A673 (cell line): ENCODE measurements at places on chromosomes 7 and 10.

DNA sequence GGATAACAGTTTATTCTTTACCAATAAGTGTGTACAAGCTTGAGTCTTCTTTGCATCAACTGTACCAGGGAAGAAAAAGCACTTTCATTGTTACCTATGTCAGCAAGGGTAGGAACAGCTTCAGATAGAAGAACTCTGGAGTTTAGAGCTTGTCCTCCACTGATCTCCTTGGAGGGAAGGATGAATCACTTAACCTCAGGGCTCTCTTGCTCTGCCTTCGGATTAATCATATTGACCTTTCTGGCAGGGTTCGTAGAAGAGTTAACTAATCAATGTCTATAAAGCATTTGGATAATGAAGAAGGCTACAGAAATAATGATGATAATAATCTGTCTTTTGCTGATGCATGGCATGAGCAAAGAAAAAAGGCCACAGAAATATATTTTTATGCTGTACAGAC is 339.5 kb upstream of the TPK1 start:
- DNase-seq: no peak

DNA sequence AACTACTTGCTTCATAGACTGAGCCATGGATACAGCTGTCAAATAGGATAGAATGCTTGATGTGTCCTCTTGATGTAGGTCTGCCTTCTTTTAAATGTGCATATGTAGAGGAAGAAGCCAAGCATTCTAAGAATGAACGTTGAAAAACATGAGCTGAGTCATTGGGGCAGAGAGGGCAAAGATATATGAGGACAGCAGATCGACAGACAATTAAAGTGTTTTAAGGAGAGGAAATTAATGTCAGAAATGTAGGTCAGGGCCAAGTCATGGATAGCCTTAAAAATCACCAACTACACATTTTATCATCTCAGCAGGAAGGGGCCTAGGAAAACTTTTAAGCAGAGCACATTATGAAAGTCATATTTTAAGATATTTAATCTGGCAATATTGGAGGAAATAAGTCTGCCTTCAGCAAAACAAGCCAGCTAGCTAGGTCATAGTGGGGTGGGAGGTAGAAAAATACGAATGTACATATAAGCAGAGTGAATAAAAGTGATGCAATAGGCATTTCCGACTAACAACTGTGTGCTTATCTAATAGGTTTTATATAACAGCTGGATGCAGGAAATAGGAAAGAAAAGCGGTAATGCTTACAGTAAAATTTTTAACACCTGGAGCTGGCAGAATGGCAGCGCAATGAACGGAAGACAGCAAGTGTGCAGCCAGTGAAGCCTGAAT is 638.3 kb upstream of the TPK1 start:
- no peak for DNase-seq

- no peak for DNase-seq
Measured at GRCh38 chr7:116232920-116233319, 22.6 kb downstream of the TES start.

DNA sequence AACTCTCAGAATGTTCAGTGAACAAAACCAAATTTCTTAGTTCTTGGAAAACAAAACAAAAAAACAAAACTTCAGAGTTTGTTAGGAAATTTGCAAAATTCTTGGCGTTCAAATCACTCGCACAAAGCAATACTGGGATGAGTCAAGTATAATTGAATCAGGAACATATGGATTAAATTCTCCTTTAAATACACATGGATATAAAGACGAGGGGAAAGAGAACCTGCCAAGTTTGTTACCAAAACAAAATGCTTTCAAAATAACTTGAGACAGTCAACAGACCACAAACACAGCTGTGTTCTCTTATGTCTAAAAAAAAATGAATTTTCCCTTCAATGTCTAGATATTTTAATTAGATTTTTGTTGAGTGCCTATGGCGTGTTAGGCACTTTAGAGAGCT is 93.5 kb upstream of the MPP7 start:
- no peak for DNase-seq

- DNase-seq: no peak
Measured at GRCh38 chr7:110522761-110523200, 568.1 kb upstream of the LRRN3 start.

- no peak for DNase-seq
Measured at GRCh38 chr7:26955516-26955915, 91.1 kb upstream of the SKAP2 start.

DNA sequence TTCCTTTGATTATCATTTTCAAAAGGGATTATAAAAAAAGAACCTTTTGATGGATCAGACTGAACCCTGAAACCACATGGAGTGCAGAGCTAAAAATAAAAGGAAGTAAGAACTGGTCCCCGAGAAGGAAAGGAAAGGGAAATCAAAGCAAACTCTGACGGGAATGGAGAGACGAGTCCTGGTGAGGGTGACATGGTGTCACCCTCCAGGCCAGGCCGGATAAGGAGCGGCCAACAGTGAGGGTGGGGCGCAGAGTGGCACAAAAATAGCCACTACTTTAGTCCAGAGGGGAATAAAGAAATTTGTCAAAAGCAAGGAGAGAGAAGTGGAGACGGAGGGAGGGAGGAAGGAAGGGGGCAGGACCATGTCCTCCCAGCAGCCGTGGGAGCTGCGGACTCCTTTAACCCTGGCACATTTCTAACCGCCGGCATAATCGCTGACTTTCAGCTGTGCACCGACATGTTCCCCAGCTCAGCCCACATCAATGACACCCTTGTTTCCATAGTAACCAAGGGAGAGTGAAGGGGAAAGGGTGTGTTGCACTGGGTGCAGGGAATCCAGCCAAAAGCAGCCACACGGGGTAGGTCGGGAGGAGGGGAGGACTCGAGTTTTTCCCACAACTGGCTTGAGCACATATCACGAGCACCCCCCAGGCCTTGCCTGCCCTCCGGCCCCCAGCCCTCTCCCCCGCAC is 29.7 kb downstream of the TRIM8 start:
- DNase-seq: peak; percentile 36

DNA sequence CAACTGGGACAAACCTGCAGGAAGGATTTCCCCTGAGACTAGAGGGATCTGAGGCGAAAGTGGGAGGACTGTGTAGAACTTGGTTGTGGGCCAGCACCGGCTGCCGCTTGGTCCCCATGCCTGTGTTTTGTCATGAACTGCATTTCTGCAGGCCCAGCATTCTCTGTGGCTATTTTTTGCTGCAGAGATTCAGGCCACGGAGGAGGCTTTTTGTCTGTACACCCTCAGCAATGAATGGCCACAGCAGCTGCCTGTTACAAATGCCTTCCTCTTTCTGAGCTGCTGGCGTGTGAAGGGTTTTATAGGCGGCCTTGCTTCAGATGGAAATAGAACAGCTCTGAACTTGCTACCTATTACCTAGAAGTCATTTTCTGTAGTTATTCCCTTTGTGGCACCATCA is 164.4 kb downstream of the SH2D4B start:
- DNase-seq: no peak

- DNase-seq: no peak
Measured at GRCh38 chr7:29095631-29096445, 50.5 kb downstream of the CPVL start.

GRCh38 chr7:17854261-17855047 is 85.8 kb downstream of the SNX13 start:
- DNase-seq: no peak

DNA sequence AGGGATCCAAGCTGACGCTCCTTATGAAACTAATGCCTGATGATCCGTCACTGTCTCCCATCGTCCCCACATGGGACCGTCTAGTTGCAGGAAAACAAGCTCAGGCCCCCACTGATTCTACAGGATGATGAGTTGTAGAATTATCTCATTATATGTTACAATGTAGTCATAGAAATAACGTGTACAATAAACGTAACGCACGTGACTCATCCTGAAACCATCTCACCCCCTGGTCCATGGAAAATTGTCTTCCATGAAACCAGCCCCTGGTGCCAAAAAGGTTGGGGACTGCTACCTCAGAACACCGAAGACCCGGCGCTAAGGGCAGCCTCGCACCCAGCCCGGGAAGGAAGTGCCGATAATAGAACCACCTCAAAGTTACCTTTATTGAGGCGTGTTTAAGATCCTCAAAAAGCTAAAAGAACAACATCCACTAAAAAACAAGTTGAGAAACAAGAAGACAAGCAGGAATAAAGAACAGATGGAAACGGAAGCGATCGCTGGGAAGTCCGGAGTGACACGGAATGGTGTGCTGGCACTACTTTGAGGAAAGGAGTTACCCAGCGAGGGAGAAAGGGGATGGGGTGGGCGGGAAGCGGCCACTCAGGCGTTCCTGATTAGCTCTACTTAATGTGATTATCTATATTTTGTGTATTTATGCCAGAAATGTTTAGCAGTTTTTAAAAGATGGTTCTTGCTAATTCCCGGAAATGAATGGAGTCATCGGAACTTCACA is 50.1 kb upstream of the PRKAR1B start:
- DNase-seq: peak; percentile 80
